ENCODE measurements at places on chromosomes 16 and 17.

- peak; percentile 34 for DNase-seq
Measured at GRCh38 chr17:76408037-76408849, 23.8 kb downstream of the SPHK1 start.

DNA sequence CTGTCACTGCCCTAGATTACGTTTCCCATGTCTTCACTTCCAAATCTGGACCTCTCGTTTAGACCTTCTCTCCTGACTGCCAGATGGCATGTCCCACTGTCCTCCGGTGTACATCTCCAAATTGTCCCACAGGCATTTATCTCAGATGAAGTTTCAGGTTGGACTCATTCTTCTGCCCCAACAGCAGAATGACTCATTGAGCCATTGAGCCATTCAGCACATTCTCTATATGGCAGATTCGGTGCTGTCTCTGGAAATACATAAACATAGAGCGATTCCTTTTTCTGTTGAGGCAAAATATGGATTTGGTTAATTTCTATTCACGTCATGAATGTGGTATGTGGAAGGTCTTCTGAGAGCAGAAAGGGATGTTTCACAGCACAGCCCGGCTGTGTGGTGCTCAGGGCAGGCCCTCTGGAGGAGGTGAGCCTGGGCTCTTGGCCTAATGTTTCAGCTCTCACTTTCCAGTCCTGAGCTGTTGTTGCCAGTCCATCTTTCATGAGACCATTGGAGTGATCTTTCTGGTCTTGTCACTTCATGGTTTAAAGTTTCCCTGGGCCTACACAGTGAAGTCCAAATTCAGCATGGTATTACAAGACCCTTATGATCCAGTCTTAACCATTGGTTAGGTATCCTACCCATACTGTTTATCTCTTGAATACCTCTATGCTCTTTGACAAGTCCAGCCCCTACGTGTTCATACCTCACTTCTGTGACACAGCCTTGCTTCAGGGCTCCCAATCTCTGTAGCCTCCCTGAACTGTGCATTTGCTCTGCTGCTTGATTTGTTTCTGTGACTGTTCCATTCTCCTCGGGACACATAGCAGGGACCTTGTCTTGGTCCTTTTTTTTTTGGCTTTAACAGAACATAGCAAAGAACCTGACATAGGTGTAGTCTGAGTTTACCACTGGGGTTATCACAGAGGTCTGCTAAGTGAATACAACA, 15.9 kb downstream of the HAPSTR1 start:
- DNase-seq: no peak

- no peak for DNase-seq
Measured at GRCh38 chr16:76639685-76640289, 362.6 kb downstream of the CNTNAP4 start.

- no peak for DNase-seq
Measured at GRCh38 chr17:50199211-50199802, 2.1 kb downstream of the COL1A1 start.

DNA sequence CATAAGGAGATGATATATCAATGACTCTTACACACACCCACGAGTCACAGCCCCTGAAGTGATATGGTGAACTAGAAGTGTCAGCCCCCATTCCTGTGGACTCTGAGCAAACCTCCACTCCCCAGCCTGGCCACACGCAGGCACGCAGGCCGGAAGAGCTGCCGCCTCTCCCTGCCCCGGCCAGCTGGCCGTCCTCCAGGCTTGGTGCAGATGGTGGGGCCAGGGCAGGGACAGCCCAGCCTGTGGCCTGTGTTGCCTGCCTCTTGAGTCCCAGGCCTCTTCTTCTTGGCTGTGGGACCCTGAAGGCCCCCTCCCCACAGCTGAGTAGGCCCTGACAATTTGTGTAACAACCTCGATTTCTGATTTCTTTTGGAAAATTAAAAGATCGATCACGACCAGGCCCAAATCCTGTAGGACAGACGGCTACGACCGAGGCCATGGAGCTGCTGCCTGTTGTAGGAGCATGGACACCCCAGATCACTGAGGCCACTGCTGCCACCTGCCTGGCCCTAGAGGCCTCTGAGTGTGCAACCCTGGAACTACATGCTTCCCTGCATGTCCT, 10.0 kb upstream of the MPRIP start:
- DNase-seq: peak; percentile 52

DNA sequence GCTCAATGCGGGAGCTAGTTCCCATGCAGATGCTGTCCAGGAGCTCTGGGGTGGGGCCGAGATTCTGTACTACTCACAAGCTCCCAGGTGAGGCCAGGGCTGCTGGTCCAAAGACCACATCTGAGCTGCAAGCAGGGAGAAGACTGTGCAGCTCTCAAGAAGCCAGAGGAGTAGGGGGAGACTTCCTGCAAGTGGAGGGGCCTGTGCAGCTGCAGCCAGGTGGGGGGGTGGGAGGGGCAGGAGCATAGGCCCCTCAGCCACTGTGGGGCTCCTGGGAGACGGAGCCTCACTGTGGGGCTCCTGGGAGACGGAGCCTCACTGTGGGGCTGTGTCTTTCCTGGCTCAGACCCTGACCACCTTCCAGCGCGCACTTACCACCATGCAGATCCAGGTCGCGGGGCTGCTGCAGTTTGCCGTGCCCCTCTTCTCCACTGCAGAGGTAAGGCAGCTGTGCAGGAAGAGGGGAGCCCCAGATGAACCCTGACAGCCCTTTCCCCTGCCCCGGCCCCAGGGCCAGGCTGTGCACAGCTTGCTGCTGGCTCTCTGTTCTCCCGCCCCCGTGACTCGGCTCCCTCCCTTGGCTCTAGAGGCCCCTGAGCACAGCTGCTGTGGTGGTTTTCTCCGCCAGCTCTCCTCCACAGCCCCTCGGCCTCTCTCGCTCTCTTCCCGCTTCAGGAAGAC, 24.3 kb upstream of the DNAI2 start:
- DNase-seq: peak; percentile 86

GRCh38 chr17:50135316-50136095, 5.5 kb upstream of the SAMD14 start:
- DNase-seq: no peak

GRCh38 chr17:65085397-65085796, 28.9 kb upstream of the GNA13 start:
- no peak for DNase-seq

- no peak for DNase-seq
Measured at GRCh38 chr17:77451245-77451893, 310.6 kb downstream of the SEC14L1 start.

DNA sequence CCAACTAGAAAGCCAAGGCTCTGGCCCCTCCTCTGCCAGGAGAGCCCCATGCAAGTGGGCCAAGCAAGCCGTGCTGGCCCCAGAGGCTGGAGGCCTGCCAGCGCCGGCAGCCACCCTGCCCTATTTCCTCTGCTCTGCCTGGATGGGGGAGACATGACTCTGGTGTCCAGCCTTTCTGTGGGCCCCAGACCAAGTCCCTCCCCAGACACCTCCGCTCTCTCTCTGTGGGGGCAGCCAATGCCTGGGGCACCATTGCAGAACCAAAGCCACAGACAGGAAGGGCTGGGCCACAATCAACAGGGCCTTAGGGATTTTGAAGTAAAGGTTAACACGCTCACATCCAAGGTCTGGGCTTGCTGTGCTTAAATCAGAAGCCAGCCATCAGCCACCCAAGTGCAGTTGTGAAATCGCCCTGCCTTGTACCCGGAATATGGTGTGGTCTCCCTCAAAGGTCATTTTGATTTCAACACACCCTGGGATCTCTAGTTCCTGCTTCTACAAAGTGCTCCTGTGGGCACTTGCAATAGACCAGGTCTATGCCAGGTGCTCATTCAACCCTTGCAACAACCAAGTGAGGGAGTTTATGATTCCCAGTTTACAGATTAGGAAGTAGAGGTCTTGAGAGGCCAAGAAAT, 63.5 kb upstream of the TEX2 start:
- DNase-seq: no peak

- no peak for DNase-seq
Measured at GRCh38 chr17:1985686-1986085, 39.4 kb downstream of the RTN4RL1 start.

DNA sequence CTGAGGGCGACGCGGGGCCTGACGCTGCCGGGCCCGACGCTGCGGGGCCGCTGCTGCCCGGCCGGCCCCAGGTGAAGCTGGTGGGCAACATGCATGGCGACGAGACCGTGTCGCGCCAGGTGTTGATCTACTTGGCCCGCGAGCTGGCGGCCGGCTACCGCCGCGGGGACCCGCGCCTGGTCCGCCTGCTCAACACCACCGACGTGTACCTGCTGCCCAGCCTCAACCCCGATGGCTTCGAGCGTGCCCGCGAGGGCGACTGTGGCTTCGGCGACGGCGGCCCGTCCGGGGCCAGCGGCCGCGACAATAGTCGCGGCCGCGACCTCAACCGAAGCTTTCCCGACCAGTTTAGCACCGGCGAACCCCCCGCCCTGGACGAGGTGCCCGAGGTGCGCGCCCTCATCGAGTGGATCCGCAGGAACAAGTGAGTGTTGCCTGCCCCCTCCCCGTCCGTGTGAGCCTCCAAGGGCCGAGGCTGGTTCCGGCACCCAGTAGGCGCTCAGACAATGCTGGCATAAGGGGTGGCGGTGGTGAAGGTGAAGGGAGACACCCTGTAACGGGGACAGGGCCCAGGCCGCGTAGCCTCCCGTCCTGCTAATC, 676 bp downstream of the CPD start:
- no peak for DNase-seq

DNA sequence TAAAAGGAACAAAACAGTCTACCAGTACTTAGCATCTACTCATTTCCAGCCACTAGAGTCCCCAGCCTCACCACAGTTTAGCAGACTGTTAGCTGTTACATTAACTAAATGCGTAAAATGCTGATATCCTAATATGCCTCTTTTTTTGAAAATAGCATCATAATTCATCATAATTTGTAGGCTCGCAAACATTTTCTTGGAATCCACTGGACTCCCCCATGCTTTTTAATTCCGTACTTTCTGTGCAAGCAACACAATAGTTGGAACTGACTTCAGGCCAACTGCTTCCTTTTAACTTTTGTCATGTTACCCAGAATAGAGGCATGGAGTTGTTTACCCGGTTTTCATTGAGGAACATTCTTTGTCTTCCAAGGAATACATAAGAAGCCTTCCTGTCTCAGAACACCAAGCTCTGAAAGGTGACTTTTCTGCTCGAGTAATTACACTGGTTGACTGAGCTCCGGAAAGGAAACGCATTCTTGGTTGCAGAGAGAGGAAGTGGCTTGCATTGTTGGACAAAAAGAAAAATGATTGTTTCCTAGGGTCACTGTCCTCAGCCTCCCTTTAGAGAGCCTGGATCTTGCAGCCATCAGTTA, 30.9 kb upstream of the SEC14L1 start:
- DNase-seq: no peak

DNA sequence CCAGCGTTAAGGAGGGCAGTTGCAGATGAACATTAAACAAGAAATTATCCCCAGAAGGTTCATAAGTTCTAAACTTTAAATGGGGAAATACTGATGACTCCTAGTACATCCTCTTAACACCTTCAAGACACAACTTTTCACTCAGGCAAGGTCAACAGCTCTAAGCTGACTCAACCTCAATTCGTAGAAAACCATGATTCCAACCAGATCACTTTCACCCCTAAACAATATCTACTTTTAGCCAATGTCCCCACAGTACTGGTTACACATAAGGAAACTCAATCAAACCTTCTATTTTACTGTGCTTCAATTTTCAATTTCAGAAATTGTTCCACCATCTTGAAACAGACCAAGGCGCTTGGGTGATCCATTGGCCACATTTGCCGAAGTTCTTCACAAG, 2.3 kb downstream of the CDYL2 start:
- no peak for DNase-seq

DNA sequence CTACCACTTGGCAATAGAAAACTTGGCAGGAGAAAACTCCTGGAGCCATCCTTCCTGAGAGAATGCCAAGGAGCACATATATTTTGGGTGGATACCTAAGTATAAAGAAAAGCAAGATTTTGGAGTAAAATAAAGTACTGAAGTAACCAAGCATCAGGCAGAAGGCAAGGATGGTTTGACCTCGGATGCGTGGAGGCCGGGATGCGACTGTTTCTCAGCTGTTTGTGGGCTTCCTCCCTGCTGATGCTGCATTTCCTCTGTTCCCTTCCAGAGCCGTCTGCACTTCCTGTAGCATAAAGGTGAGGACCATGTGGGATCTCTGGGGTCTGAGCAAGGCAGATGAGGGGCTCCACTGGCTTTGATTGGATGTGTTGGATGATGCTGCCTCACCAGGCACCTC, 5.5 kb upstream of the TCF25 start:
- no peak for DNase-seq

- no peak for DNase-seq
Measured at GRCh38 chr17:40695874-40696472, 7.6 kb downstream of the KRT24 start.

GRCh38 chr17:969811-970355, 9.7 kb downstream of the NXN start:
- DNase-seq: peak; percentile 64

DNA sequence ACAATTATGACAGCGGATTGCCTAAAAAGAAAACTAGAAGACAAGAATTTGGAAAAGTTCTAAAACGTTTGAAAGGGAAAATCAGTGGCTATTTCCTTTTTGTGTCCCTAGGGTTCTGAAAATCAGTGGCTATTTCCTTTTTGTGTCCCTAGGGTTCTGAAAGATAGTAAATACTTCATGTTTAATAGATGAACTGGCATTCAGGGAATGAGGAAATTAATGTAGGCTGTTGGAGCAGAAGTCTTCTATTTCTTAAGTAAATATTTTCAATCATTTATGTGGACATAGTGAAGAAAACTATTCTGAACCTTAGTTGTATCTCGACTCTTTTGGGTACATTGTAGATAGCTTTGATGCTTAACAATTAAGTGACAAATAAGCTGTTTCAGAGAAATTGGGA, 78.9 kb downstream of the SHISA6 start:
- DNase-seq: no peak

GRCh38 chr17:41512546-41513167, 6.0 kb downstream of the KRT15 start:
- no peak for DNase-seq

DNA sequence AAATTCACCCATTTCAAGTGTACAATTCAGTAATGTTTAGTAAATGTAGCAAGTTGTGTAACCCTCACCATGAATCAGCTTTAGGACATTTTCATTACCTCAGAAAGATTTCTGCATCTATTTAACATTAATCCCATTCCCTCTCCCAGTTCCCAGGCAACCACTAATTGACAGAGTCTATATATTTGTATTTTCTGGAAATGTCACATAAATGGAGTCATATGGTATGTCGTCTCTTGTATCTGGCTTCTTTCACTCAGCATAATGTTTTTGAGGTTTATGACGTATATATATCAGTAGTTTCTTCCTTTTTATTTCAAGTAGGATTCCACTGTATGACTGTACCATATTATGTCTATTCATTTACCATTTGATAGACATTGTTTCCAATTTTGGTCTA, 199.8 kb downstream of the CYB561 start:
- DNase-seq: no peak

DNA sequence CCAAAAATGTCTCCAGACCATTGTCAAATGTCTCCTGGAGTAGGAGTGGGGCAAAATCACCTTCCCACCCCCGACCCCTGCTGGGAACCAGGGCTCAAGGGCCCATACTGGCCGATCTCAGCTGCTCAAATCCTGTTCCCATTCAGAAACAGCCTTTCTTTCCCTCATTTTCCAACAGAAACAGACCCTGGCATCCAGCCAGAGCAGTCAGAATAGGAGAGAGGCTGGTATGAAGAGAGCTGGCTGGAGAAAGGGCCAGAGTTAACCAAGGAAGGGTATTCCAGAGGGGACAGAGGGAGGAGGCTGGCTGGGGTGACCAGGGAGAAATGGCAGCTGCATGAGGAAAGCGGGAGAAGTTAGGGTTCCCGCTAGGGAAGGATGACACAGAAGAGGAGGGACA, 199.1 kb downstream of the XYLT1 start:
- peak; percentile 43 for DNase-seq

GRCh38 chr17:27091043-27091497, 202.8 kb upstream of the WSB1 start:
- DNase-seq: no peak

GRCh38 chr17:65595071-65595656, 33.7 kb upstream of the AXIN2 start:
- DNase-seq: no peak
